MV-4-11 (cell line): ENCODE measurements at places on chromosomes 3 and 15.

GRCh38 chr3:1616744-1617143 is 481.9 kb upstream of the CNTN4 start:
- no peak for DNase-seq

DNA sequence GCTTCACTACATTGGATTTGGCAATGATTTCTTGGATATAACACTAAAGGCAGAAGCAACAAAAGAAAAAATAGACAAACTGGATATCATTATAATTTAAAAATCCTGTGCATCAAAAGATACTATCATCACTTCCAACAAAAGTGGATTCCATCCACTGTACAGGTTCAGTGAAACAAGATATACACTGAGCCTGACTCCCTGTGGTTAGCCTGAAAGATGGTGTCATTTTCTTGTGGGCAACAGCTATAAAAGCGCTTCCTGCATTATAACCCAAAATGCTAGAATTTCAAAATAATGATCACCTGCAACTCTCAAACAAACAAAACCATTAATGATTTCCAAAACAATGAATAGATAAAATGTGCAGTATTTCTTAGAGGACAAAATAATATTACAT is 39.6 kb upstream of the TBC1D23 start:
- no peak for DNase-seq

- no peak for DNase-seq
Measured at GRCh38 chr3:133925960-133926735, 30.5 kb upstream of the RAB6B start.

DNA sequence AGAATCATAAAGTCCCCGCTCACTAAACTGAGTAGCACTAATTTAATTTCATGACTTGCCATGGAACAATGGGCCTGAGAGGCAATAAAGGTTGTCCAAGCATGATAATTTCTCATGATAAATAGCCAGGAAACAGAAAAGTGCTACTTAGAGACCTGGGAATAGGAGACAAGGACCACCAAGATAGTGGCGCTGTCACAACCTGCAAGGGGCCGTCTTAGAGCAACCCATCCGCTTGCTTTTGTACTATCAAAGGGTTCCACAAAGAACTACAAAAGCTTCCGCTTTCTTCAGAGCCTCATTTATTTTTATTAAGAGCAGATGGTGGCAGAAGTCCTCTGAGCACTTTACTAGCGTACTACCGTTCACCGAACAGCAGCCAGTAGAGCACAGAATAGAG is 421.7 kb upstream of the GRM7 start:
- DNase-seq = no peak

DNA sequence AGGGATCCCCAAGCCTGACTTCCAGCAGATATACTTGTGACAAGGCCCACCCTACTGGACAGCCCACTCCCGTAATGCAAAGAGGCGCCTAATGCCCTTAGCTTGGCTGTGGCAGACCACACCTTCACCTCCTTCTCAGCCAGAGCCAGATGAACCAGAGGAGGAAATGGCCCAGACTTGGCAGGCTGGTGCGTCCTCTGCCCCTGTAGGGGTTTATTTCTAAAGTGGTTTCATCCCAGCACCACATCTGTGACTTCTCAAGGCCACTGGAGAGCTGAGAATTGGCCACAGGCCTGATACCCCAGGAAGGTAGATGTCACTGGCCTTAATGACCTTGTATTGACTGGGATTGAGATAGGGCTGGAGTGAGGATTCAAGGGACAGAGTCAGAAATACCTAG is 29.5 kb downstream of the BOC start:
- no peak for DNase-seq

- DNase-seq = peak; percentile 71
Measured at GRCh38 chr15:87757084-87757483, 499.5 kb downstream of the NTRK3 start.
